Kidney (tissue), 22 donors: ENCODE measurements at places on chromosomes 12 and 14. TPM values are rescaled to one million over a fixed set of nuclear protein-coding genes. Genes with fewer than 3 reads are reported as not detected.

CRY1 gene
- 17.7 TPM for total RNA-seq

MMP19 gene
- total RNA-seq: 8.8 TPM

GPHB5 gene
- total RNA-seq: not detected

KRT6B gene
- not detected for total RNA-seq

LALBA gene
- not detected for total RNA-seq

- no peak overlapping the region for H3K27ac ChIP-seq
- DNase-seq: no peak
- H3K36me3 ChIP-seq: peaks cover 9% of the 10 kb centered on the region
- no peaks in the 10 kb centered on the region for H3K27me3 ChIP-seq
Observed at GRCh38 chr12:88507270-88507669, 73.0 kb downstream of the KITLG start.

DNA sequence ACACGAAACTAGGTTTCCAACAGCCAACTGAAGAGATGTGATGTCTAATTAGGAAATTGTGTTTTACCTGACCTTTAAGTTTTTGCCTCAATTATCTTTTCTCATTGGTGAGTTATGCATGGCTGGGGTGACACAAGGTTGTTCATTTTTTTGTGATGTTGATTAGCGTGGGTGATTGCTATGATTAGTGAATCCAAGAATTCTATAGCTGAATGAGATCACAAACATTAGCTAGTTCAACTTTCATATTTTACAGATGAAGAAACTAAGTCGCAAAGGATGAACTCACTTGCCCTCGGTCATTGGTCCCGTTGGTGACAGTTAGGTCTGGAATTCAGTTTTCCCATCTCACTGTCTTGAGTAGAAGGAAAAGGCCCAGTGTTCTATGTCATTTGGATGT is 32.6 kb upstream of the LMNTD1 start:
- no peaks in the 10 kb centered on the region for H3K36me3 ChIP-seq
- DNase-seq: no peak
- no peak overlapping the region for H3K27ac ChIP-seq
- H3K4me3 ChIP-seq: no peak overlapping the region
- no peaks in the 10 kb centered on the region for H3K27me3 ChIP-seq

DNA sequence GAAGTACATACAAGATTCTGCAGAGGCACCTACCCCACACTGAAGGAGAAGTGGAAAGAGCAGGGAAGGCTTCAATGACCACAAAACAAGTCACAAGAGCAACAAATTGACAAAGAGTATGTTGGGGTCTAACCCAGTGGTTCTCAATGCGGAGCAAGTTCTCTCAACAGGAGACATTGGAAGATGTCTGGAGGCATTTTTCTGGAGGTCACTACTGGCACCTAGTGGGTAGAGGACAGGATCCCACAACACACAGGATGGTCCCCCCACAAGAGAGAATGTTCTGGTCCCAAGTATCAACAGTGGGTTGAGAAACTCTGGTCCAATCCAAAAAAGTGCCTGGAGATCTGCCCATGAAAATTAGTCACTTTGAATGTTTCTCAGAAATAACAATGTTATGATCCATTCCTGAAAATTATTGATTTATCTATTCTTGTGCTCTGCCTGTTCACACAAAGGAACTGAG is 3.4 kb downstream of the SSH1 start:
- DNase-seq: no peak
- H3K4me3 ChIP-seq: no peak overlapping the region
- no peaks in the 10 kb centered on the region for H3K4me1 ChIP-seq
- peak overlapping the region; percentile 87 for H3K27ac ChIP-seq
- peaks cover 8% of the 10 kb centered on the region for H3K36me3 ChIP-seq

- no peaks in the 10 kb centered on the region for H3K36me3 ChIP-seq
- H3K4me3 ChIP-seq: no peak overlapping the region
- H3K27me3 ChIP-seq: no peaks in the 10 kb centered on the region
- H3K27ac ChIP-seq: no peak overlapping the region
- H3K4me1 ChIP-seq: no peaks in the 10 kb centered on the region
Observed at GRCh38 chr12:86698641-86698980, 442.4 kb upstream of the MGAT4C start.

- peak overlapping the region; percentile 32 for H3K27ac ChIP-seq
- no peaks in the 10 kb centered on the region for H3K36me3 ChIP-seq
- no peaks in the 10 kb centered on the region for H3K27me3 ChIP-seq
- no peak for DNase-seq
Observed at GRCh38 chr12:8698879-8699278, 1.1 kb downstream of the RIMKLB start.

DNA sequence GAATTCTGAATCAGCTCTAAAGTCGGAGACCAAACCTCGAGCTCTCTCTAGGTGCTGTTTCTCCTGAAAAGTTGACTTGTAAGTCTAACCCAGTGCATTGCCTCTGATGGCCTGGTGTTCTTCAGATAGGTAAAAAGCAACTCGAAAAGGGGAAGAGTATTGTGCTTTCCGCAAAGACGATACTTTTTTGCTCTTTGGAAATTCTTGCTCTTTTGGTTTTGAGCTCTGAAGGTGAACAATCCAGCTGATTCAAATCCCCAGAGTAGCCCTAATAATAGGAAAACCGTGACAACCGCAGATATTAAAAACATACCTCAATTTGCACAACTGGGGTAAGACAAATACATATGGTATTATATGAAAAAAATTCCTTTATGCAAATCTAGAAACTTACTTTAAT is 447.4 kb downstream of the RAD51B start:
- no peak overlapping the region for H3K4me3 ChIP-seq
- H3K4me1 ChIP-seq: peaks cover 5% of the 10 kb centered on the region
- no peak overlapping the region for H3K27ac ChIP-seq
- no peaks in the 10 kb centered on the region for H3K27me3 ChIP-seq
- H3K36me3 ChIP-seq: no peaks in the 10 kb centered on the region

DNA sequence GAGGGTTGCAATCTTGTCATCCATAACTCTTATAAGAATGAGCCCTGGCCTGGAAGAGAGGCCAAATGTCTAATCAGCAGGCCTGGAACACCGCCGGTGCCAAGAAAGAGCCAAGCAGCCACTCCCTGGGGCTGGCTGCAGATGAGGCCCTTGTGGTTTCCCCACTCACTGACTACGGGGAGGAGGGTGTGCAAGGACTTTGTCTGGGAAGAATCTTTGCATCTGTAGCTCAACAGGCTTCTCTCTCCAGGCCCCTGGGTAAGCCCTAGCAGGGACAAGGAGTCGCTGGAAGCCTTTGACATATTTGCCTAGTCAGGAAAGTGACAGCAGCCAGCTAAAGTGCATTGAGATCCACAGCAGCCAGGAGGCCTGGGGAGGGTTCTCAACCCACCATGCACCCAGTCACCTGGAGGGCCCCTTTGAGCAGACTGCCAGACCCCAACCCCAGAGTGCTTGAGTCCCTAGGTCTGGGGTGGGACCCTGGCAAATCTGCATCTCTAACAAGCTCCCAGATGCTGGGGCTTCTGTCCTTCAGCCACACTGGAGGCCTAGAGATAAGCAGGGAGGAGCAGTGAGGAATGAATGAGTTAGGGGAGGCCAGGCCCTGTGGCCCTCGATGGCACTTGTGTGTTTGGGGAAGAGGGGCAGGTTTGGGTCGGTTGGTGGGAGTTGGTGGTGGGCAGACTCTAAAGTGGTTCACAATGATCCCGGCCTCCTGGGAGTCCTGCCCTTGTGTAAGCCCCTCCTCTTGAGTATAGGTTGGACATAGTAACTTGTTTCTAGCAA is 13.9 kb upstream of the LRTM2 start:
- H3K36me3 ChIP-seq: no peaks in the 10 kb centered on the region
- H3K27me3 ChIP-seq: no peaks in the 10 kb centered on the region
- peak; percentile 55 for DNase-seq
- no peak overlapping the region for H3K27ac ChIP-seq
- no peak overlapping the region for H3K4me3 ChIP-seq

DNA sequence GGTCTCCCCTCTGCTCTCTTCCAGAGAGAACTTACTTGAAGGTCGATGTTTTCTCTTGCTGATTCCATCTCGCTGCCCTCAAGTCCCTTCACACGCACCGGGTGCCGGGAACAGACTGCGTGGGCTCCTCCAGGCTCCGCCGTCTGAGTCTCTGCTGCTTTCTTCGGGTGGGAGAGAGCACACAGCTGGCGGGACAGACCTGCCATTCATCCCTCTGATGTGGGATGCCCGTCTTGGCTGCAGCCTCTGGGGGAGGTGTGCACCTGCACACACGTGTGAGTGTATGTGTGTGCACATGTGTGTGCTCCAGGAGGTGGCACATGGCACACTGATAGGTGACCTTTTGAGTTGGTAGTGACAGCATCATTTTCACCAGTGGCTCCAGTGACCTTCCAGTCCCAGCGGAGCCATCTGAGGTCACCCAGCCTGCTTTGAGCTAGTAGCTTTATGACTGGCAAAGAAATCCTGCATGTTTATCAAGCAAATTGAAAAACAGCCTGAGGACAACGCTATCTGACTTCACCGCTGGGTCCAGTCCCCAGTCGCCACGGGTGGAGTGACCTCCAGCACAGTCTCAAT is at the start of gene NINJ2:
Gene NINJ2, minus strand, starts transcription at position 153 of the 579 bp plus-strand sequence. Its CDS starts 85 bp downstream, at position 68.
- no peak within 1 kb of the TSS for H3K27ac ChIP-seq
- no peak within 1 kb of the TSS for H3K4me3 ChIP-seq
- no peaks in the 10 kb centered on the region for H3K27me3 ChIP-seq
- DNase-seq: no peak

DNA sequence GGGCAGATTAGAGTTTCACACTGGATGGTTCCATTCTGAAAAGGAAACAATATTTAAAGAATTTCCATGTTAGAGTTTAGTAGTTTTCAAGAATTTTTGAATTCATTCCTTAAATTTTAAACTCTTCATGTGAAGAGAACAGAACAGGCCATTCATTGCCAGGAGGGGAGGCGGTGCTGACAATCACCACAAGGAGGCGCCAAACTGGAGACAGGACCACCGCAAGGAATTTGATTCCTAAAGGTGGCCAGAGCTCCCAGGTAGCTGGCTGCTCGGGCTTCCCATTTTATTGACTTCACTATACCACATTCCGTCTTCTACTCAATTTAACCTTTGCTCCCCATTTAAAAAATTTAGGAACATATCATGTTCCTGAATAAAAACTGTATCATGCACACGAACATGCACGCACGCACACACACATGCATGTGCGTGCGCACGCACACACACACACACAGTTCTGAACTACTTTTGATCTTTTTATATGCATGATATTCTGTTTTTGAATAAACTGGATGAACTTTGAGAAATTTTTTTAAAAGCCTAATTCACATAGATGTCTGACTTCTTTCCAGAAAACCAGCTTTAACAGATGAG is 101.2 kb downstream of the NELL2 start:
- H3K36me3 ChIP-seq: no peaks in the 10 kb centered on the region
- H3K4me1 ChIP-seq: no peaks in the 10 kb centered on the region
- H3K27me3 ChIP-seq: no peaks in the 10 kb centered on the region
- H3K27ac ChIP-seq: no peak overlapping the region

DNA sequence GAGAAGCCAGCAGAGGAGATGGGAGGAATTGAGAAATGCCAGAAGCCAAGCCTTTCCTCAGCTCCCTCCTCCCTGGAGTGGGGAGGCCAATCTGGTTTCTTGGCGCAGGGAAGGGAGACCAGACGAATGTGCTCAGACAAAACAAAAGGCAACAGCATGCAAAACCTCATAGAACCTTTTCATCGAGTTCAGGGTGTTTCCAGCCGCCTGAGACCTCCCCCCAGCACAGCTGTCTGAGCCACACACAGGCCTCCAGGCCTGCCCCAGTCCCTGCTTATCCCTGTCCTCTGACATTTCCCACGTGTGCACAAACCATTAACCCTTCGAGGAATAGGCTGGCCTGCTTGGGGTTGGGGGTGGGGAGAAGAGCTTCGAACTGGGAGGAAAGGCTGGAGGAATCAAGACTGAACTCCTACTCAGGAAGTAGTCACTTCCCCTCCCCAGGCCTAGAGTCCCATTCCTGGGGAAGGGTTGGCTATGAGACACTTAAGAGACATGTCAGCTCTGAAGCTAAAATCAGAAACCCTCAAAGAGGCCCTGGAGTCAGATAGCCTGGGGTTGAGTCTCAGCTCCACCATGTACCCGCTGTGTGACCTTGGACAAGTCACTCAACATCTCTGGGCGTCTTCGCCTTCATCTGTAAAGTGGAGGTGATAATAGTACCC is 10.7 kb downstream of the TBX3 start:
- no peaks in the 10 kb centered on the region for H3K4me1 ChIP-seq
- H3K4me3 ChIP-seq: no peak overlapping the region
- peak; percentile 83 for DNase-seq
- peak overlapping the region; percentile 33 for H3K27ac ChIP-seq
- peaks cover 9% of the 10 kb centered on the region for H3K36me3 ChIP-seq

DNA sequence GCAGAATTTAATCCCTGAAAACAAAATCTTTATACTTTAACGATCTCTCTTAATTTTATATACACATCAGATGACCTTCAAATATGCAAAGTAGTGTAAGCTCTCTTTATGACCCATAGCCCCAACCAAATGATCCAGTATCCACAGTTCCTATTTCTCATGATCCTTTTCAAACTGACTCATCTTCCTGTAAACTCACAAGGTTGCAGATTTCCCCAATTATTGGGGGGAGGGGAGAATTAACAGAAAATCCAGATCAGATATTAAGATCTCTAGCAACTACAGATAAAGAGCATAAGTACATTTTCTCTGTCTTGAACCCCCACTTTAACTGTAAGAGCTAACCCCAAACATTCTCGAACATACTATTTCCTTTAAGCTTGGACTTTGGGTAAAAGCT is 12.5 kb downstream of the GNS start:
- no peak overlapping the region for H3K27ac ChIP-seq
- DNase-seq: no peak
- peaks cover 54% of the 10 kb centered on the region for H3K36me3 ChIP-seq
- H3K27me3 ChIP-seq: no peaks in the 10 kb centered on the region
- H3K4me1 ChIP-seq: no peaks in the 10 kb centered on the region

DNA sequence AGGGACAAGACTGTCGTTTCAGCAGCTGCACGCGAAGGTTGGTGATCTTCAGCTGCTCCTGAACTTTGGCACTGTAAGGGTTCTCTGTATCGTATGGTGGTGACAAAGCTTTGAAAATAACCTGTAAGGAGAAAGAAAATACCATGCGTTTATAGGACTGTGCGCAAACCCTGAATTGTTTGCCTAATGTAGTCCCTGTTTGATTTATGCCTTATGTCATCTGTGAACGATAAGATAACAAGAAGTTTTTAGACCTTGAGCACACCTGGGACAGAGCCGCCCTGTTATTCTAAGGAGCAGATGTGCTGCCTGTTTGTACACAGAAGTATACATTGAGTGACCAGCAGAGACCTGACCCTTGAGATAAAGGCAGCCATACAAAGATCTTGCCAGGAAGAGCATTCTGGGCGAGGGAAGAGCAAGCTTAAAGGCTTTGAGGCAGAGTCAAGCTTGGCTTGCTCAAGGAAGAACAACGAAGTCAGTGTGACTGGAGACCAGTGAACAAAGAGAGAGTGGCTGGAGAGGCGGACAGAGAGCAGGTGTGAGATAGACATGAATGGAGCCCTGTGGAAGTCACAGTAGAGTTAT is 52.4 kb downstream of the NTN4 start:
- DNase-seq: no peak
- peaks cover 3% of the 10 kb centered on the region for H3K36me3 ChIP-seq
- no peak overlapping the region for H3K27ac ChIP-seq
- peaks cover 3% of the 10 kb centered on the region for H3K4me1 ChIP-seq
- no peaks in the 10 kb centered on the region for H3K27me3 ChIP-seq
- H3K4me3 ChIP-seq: no peak overlapping the region

DNA sequence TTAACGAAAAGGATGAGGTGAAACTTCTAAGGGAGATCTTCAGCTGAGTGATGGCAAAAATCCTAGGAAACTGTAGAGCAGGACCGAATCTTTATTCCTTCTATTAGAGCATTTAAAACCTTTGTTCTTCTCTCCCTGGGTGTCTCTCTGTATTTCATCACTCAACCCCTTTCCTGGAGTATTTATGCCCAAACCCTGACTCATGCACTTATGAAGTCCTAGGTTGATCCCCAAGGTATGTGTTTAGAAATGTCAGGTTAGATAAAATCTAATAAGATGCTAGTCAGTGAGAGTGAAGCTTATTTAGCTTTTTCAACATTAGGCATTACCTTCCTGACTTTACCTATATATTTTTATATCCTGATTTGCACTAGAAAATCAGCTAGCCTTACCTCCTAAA is 239.8 kb upstream of the NPAS3 start:
- peaks cover 2% of the 10 kb centered on the region for H3K4me1 ChIP-seq
- no peak overlapping the region for H3K27ac ChIP-seq
- DNase-seq: no peak
- no peaks in the 10 kb centered on the region for H3K36me3 ChIP-seq
